ENCODE measurements at places on chromosomes 1 and 21.

DNA sequence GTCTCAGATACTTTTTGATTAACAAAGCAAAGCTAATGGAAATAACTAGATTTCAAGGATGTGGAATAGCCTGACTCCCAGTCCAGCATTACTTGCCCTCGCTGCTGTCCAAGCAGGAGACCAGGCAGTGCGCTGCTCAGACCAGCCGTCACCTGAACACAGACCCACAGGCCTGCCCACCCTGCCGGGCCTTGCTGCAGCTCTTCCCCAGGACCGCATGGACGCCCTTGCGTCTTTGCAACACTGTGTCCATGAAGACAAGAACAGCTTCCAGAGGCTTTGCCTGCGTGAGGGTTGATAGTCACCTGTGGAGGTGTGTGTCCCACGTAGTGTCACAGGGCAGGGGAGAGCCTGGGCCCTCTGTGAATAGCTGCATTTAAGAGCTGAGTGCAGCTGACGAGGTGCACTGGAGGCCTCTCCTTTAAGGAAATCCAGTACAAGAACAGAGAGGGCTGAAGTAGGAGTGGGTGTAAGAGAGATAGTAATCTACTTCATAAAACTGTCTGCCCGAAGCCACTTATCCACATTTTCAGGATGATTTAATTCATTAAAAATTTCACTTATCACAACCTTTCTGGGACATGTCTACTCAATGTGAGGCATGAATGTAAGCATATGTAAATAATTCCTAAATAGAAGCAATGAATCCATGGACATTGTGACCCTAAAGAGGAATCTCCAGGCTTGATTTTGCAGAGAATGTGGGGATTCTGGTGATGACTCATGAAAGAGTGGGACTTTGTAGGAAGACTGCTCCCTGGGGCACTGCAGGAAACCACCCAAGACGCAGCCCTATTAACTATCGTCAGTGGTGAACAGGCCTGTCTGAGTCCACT lies 176.2 kb upstream of the RAB4A start:
- no peak for DNase-seq

GRCh38 chr1:4353090-4353856 lies 301.1 kb upstream of the AJAP1 start:
- no peak for DNase-seq

DNA sequence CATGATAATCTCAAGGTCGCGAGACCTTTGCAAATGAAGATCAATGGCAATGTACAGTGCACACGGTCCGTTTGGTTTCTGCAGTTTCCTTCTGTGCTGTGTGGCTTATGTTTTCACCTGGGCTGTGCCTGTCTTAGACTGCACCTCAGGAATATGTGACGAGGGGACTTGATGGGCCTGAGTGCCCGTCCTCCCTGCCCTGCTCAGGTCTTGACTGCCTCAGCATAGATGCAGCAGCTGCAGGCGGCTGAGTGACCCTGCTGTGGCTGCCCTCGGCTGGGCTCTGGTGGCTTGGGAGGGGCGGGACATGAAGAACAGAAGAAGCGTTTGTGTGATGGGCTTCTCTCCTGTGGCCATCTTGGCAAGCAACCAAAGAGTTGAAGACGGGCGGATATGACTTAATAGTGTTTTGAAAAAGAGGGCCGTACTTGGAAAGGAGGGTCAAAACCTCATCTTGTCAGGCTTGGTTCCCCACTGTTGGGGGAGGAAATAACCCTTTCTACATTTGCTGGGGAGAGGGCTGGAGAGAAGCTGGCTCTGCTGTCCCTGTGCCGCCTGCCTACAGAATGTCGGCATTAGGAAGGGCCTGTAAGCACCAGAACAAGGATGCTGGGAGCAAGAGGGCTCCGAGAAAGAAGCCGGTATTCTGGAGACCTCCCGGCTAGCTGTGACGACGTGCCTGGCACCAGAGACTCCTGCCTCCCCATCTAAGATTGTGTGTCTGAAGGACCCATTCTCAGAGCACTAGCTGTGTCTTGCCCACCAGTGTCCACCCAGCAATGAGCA lies 7.1 kb downstream of the MYBPHL start:
- no peak for DNase-seq

DNA sequence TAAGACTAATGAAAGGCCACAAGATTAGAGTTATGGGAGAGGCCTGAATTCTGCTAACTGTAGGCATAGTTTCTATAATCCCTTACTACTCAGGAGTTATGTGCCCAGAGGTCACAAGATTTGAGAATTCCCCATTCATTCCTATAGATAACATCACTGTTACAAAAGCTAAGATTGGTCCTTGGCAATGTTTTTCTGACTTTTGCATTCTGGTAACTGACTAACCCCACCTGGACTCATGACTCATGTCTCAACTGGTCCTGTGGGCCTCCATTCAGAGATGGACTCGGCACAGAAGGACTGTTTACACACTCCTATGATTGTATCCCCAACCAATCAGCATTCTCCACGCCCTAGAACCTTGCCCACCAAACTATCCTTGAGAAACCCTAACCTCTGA lies 249.0 kb upstream of the ZP4 start:
- DNase-seq: no peak

GRCh38 chr1:230112131-230112701 lies 45.2 kb downstream of the GALNT2 start:
- DNase-seq: no peak

- no peak for DNase-seq
Measured at GRCh38 chr1:97417661-97418060, 503.2 kb downstream of the DPYD start.

DNA sequence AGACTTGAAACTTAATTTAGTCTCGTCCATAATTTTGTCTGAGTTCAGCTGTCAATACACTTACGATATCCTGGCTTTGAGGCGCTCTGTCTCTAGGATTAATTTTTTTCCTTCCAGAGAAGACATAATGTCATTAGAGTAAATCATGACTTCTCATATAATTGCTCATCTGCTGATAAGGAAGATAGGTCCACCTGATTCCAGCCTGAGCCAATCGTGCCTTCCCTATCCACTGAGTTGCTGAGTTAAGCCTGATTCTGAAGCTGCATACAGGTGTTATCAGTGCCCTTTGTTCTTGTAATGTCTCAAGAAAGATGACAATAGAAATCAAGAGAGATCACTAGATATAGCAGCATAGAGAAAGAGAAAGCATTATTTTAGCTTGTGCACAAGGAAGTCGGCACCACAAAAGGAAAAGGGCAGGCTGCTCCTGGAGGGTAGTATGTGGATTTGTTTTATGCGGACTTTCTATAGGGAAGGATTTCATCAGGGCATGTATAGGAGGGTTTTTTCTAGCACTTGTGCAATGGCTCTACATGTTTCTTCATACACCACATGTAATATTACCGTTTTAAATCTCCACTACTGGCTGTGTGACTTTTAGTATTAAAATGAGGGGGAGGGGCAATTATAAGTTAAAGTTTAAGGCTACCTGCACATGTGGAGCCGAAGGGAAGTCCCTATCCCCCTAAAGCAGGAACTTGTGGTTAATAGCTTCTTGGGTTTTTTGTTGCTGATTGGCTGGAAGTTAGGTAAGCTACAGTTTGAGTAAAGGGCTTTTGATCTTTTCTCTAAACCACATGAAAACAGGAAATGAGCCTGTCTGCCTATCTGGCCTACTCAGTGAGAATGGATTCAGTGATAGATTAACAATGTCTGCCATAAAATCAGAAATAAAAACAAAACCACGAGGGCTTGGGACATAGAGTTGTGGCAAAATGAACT lies 133.4 kb downstream of the PLPPR5 start:
- no peak for DNase-seq

- DNase-seq: no peak
Measured at GRCh38 chr1:14765773-14766172, 167.3 kb downstream of the KAZN start.

DNA sequence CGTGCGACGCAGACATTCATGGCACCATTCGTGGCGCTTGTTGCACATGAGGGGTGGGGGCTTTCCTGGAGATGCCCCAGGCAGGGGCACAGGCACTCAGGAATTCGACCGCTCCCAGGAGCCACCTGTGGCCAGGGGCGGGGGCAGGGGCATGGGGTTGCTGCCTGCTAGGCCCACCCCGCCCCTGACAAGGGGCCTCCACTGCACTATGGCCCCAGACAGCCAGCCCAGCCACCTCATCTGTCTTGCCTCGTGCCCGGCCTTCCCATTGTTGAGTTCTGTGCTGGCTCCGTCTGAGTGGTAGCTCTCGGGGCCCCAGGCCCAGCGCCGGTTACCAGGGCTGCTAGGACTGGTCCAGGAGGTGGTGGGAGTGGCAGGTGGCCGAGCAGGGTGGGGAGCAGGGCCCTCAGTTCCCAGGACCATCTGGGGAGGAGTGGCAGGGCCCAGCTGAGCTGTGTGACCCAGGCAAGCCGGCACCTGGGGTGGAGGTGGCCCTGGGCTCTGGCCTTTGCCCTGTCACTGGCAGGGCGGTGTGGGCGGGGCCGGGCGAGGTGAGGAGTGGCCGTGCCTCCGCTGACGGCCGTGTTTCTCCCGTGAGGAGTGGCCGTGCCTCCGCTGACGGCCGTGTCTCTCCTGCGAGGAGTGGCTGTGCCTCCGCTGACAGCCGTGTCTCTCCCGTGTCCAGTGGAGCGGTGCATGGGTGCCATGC lies 1.9 kb downstream of the PLCH2 start:
- DNase-seq: no peak

- peak; percentile 6 for DNase-seq
Measured at GRCh38 chr1:201282931-201283829, at the start of gene PKP1. TSS of gene PKP1 (plus strand) at chr1:201283506. CDS start at chr1:201283703, 197 bp downstream.

GRCh38 chr21:38787461-38788274 lies 18.1 kb upstream of the ETS2 start:
- peak; percentile 89 for DNase-seq

DNA sequence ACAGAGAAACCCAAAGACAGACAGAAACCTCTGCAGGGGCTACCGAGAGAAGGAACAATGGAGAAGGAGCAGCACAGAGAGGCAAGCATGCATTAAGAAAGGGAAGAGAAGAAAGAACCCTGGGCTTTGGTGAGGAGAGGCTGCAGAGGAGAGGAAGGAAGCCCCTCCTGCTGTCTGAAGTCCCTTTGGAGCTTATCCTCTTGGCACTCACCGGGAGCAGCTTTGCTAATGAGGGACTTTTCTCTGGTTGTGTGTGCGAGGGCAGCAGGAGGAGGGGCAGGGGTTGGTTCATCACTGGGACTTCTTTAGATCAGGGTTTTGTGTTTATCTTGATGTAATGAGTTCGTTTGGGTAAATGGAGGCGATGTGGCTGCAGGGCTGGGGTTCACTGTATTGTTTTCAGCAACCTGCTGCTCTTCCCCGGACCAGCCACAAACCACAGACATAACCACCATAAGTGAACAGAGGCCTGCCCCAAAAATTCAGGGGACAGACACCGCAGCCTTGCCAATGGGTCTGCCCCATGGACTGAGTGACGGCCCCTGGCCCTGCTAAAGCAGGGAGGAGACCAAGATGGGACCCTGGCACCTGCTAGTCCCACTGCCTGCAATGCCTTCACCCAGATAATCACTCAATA lies 100.6 kb downstream of the KCND3 start:
- DNase-seq: no peak

DNA sequence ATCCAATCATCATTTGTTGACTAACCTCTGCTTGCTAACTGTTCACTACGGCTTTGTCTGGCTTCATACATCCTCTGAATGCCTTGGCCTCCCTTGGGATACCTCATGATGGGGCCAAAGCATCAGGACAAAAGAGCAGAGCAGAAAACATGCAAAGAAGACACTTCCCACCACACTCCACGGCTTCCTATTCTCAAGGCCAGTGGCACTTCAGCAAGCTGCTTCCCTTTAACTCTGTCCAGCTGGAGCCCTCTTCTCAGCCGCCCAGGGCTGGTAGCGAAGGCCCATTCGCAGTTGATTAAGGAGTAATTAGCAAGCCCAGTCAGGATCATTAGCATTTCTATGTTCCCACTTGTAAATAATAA lies 224.3 kb upstream of the FGGY start:
- no peak for DNase-seq

DNA sequence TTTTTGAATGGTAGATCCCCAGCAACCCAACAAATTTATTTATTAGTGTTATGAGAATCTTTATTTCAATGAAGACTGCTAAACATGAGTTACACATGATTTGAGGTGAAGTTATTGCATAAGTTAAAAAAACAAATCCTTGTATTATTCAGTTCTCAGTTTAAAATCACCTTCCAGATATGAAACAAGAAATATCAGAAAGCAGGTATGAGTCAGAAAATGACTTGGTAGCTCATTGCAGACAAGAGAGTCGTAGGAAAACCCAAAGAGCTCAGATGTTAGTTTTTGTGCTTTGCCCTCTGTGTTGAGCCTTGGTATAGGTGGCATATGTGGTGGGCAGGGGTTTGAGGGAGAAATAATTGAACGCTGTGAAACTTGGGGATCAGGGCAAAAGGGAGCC lies 339.4 kb downstream of the BRINP3 start:
- no peak for DNase-seq

- no peak for DNase-seq
Measured at GRCh38 chr1:110636149-110636935, 30.2 kb upstream of the KCNA2 start.

- no peak for DNase-seq
Measured at GRCh38 chr1:111203681-111204200, 3.3 kb upstream of the DENND2D start.

DNA sequence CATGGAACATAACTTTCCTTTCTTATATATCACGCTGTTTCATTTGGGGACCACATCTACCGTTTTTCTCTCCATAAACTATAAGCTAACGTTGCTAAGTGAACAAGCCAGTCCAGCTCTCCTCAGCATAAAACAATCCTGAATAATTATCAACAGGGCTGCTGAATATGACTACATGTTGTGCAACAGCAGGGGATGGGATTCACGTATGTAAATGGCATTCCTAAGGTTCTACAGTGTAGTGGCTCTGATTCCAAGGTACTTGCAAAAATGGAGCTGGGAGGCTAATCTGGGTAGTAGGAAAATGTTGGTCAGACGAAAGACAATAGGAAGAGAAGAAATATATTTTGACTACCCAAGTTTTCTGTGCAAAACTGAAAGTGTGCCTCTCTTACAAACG lies 262.8 kb downstream of the RWDD3 start:
- DNase-seq: no peak

DNA sequence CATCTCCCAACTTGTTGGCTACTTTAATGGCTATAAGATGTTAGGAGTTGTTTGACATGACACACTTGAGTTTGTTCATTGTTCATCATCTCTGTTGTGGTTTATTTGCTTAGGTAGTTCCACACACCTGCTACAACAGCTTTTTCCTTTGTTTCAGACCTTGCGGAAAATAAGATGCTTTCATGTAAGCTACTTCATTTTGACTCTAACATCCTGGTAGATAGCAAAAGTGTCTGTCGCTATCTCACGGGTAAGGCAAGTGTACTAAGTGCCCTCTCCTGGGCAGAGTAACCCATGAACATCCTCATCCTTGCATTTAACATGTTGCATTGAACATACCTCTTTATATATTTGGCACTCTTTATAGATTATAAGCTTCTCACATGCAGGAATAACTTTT lies 1.6 kb upstream of the OR10T2 start:
- DNase-seq: no peak

Data from kidney glomerular epithelial cell (primary cell).